ENCODE measurements at places on chromosomes 16 and 17.

DNA sequence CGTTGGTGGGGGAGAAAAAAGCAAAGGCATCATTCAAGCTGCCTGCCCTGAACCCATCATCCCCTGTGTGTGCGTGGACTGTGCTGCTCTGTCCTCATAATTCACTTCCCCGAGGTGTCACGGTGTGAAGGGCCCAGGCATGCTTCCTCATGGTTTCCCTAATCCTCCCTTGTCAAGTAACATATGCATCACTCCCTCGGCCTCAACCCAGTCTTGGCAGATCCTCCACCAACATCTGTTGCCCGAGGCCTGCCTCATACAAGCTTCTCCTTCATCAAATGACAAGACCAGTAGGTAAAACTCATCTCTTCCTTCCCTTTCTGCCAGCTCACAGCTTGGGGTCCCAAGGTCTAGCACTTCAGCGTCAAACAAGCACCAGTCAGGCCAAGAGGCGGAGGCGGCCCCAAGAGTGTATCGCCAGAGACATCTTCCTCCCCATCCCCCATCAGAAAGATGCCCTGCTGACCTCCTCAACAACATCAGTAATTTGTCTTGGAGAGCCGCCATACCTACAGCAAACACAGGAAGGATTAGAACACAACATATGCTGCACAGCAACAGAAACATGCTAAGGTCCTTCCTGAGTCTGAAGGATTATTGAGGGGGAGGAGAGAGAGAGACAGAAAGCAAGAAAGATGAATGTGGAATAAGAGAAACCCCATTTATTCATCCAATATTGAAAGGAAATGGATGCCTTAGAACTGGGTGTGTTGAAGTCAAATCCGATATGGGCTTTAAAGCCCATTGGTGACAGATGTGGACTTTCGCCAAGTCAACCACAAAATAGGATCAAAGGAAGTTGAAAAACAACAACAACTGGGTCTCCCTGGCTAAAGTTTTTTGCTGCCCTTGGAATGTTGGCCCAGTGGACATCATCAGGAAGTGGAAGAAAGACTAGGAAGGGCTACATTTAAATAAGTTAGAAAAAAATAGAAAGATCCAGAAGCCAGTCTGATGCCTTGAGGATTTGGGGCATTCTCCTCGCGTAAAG lies 38.4 kb downstream of the SOX9 start:
- no peak for DNase-seq

DNA sequence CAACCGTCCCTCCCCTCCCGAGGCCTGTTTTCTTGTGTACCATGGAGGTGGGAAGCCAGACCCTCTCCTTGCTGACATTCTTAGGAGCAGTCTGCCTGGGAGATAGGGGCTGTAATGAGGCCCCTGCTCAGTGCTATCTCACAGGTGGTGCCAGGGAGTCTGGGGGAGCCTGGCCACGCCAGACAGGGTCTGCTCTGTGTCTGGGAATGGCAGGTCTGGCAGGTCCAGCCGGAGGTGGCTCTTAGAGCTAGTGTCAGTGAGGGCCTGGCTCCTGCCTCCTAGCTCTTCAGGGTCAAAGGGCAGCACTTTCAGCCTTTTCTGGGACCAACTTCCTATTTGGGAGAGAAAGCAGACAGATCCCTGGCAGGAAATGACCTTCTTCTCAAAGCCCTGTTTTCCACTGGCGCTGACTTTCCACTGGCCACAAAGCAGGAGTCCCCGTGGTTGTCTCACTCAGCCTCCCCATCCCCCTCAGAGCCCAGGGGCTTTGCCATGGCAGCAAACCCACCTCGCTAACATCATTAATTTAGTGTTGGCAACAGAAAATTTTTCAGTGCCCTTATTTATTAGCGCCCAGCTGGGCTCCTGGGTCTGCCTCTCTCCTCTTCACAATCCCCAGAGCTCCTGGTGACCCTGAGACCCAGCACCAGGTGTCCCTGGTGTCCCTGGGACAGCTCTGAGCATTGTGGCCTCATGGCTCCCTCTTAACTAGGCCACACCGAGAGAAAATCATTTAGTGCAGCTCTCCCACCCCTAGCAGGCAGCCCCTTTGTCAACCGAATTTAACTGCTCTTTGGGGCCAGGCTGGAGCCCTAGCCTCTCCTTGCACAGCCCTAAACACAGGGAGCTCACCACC lies 24.0 kb upstream of the DOK4 start:
- DNase-seq: no peak

DNA sequence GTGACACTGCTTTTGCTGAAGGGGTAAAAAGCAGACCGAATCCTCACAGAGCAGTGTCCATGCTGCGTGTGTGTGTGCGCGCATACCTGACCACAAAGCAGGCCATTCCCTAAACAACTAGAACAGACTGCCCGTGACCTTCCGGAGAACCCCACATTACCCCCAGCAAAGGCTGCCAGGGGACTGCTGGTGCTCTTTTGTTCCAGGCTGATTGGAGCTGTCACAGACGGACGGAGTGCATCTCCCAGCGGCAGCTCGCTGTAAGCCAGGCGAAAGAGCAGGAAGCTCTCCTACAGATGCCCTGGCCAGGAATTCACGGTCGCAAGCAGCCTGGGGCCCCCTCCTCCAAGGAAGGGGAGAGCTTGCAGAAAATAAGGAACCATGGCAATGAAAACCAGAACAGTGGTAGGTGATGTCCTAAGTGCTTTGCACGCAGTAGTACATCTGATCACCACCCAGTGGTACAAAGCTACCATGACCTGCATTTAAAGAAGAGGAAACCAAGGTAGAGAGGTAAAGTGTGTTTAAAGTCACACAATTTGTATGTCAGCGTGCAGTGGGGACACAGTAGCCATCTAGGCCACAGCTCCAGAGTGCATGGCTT lies 153.4 kb upstream of the DYNLRB2 start:
- no peak for DNase-seq

- DNase-seq: peak; percentile 1
Observed at GRCh38 chr17:19254651-19255050, 17.5 kb downstream of the EPN2 start.

DNA sequence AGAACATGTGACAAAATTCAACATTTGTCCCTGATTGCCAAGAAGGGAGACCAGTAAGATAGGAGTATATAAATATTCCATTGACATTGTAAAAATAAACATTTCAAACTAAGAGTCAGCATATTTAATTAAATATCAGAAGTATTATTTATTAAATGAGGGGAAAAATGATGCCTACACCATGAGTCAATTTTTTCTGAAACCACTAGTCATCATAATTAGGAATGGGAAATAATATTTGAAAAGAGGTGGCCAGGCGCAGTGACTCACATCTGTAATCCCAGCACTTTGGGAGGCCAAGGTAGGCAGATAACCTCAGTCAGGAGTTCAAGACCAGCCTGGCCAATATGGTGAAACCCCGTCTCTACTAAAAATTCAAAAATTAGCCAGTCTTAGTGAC lies 2.1 kb downstream of the CMTM1 start:
- no peak for DNase-seq

GRCh38 chr17:6147042-6147441 lies 76.9 kb downstream of the WSCD1 start:
- DNase-seq: no peak

DNA sequence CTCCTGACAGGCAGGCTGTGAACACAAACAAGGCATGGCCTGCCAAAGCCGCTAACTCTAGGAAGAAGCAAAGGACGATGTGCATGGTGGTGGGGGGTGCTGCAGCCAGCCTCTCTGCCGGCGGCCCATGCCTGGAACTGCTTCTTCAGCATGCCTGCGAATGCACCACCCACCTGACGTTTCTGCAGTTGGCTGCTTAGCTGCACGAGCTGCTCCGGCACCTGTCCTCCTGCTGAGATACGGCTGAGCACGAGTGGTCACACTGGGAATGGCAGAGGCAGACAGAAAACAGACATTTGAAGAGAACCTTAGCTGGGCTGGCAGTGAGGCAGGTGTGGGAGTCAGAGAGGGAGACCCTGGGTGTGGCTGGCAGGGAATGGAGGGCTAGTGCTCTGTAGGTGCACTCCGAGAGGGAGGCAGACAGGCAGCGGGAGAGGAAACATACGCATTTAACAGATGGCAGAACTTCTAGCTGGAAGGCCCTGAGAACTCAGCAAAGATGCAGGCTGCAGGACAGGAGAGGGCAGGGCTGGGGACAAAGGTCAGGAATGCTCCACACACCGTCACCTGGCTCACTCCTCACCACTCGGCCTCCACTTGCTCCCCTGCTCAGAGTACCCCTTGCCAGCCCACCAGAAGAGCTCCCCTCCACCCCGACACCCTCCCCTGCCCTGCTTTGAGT lies 5.2 kb downstream of the FLCN start:
- DNase-seq: no peak

- DNase-seq: no peak
Observed at GRCh38 chr17:51402899-51403298, 142.6 kb downstream of the UTP18 start.

GRCh38 chr17:58956997-58957724 lies 149.5 kb downstream of the TRIM37 start:
- DNase-seq: no peak

- DNase-seq: no peak
Observed at GRCh38 chr16:68519225-68519745, 19.8 kb upstream of the ZFP90 start.

GRCh38 chr16:55091213-55091870 lies 160.7 kb downstream of the IRX5 start:
- no peak for DNase-seq

DNA sequence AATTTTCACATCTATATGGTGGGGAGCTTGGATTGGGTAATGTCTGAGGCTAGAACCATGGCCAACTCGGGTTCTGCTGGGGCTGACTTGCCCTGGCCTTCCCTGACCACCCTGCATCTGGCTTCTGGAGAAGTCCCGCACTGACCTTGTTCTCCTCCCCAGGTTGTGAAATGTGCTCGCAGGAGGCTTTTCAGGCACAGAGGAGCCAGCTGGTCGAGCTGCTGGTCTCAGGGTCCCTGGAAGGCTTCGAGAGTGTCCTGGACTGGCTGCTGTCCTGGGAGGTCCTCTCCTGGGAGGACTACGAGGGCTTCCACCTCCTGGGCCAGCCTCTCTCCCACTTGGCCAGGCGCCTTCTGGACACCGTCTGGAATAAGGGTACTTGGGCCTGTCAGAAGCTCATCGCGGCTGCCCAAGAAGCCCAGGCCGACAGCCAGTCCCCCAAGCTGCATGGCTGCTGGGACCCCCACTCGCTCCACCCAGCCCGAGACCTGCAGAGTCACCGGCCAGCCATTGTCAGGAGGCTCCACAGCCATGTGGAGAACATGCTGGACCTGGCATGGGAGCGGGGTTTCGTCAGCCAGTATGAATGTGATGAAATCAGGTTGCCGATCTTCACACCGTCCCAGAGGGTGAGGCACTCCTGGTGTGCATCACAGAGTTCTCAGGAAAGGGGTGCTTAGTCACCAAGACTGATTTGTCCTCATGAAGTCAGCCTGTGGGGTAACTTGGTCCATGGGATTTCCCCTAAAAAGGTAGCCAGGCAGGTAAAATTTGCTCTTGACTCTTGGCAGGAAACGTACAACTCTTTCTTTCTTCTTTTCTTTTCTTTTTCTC lies 6.1 kb downstream of the NOD2 start:
- no peak for DNase-seq

GRCh38 chr17:63099425-63099824 lies 133.4 kb downstream of the TANC2 start:
- no peak for DNase-seq
